Dermis microvascular lymphatic vessel endothelial cell (primary cell): ENCODE measurements at places on chromosomes 12 and 14. TPM values are rescaled to one million over a fixed set of nuclear protein-coding genes. Genes with fewer than 3 reads are reported as not detected.

DNA sequence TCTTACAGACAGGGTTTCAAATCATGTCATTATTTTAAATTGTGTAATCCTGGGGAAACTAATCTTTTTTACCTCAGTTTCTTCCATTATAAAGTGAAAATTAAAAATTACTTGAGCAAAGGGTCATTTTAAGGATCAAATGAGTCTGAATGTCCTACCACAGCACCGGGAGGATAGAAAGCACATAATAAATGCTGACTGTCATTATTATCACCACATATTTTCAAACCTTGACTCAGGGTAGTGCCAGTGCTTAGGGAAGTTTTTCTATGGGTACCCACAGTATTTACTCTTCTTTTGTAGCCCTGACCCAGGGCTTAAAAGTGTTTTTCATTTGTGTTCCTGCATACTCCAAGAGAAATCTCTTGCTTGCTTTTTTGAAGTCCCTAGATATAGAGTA is 60.5 kb downstream of the KCNMB4 start:
- DNase-seq, result no peak

DNA sequence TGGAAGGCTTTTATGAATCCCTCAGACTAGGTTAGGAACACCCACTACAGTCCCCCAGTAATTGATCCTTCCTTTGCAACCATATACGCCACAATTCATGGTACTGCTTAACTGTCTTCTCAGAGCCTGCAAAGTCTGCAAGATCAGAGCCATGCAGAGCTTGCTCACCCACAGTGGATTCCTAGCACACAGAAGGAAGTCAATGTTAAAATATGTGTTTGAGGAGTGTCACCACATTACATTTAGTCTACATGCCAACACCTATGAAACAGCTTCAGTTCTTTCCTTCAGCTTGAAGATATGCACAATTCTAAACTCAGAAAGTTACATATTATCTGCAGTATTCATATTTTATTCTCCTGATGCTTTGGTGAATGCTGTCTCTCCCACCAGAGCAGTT is 138.5 kb downstream of the NDUFA12 start:
- no peak for DNase-seq

Gene KCNH5
- not detected in 2 replicates for total RNA-seq

GRCh38 chr14:58479975-58480374 is 52.5 kb downstream of the KIAA0586 start:
- no peak for DNase-seq

Gene NTF3
- not detected in 2 replicates for total RNA-seq

DNA sequence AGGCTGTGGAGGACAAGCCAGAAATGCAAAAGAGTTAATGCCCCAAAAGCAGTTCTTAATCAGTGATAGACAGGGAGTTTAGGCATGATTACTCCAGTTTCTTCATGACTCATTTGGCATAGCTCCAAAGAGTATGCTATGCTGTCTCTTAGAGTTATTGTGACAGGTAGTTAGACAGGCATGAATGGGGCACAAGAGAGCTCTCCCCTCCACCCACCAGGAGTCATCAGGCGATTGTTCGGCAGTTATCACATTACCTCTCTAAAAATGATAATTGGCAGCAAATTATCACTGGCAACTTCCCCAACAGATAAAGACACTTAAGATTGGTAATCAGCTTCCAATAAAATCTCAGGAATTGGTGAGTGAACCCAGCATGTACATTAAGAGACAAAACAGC is 320.1 kb downstream of the DAD1 start:
- no peak for DNase-seq

DNA sequence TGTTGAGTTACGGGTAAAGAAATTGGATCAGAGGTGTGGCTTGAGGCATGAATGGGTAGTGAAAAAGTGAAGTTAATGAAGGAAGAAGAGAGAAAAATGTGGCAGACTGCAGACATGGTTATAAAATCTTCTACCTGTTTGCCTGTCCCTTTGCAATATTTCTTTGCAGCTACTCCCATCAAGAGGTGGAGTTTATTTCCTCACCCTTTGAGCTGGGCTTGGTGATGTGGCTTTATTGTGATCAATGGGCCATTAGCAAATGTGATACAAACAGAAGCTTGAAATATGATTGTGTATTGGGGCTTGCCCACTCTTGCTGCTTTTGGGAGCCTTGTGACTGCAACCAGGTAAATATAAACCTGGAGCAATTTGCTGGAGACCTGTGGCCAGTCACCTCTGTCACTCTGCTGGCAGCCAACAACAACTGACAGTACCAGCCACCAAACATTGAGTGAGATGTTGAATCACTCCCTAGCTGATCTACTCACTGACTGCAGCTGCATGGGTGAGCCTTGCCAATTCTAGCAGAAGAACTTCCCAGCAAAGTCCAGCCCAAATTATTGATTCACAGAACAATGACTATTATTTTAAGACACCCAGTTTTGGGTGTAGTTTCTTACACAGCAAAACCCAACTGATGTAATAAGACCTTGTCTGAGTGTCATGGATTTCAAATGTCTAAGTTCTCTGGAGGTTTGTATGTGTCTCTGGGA is 151.0 kb upstream of the ATP2B1 start:
- DNase-seq, result no peak

DNA sequence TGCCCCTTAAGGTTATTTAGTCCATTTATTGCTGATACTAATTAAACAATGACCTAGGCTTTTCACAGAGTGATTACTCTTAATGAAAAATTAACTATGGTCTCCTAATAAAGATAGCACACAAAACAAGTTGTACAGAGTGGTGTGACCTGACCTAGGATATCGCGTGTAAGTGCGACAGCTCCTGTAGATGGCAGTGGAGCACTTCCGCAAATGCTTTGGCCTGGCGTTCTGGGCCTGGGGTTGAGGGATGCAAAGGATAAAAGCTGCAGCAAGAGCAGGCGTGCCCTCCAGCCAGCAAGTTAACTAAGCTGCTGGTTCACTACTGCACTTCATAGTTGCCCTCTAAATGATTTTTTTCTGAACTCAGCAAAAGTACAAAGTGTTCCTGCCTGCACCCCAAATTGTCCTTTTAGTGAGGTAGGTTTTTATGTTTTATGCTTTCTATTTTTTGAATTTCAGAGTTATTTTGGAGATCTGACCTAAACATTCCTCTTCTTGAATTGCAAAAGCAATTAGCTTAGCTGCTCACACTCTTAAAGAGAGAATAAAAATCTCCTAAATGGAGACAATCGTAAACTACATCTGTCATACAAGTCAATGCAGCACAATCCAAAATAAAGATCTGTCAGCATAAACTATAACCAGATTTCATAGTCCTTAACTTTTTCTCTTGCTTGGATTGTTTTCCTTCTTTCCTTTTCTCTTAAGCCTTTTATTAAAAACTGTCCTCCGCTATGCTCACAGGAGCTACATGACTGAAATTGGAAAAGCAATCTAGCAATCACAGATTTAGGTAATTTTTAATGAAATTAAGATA is 379.6 kb downstream of the LRIG3 start:
- peak; percentile 79 for DNase-seq

Gene SLC17A8
- total RNA-seq, result not detected in 2 replicates

DNA sequence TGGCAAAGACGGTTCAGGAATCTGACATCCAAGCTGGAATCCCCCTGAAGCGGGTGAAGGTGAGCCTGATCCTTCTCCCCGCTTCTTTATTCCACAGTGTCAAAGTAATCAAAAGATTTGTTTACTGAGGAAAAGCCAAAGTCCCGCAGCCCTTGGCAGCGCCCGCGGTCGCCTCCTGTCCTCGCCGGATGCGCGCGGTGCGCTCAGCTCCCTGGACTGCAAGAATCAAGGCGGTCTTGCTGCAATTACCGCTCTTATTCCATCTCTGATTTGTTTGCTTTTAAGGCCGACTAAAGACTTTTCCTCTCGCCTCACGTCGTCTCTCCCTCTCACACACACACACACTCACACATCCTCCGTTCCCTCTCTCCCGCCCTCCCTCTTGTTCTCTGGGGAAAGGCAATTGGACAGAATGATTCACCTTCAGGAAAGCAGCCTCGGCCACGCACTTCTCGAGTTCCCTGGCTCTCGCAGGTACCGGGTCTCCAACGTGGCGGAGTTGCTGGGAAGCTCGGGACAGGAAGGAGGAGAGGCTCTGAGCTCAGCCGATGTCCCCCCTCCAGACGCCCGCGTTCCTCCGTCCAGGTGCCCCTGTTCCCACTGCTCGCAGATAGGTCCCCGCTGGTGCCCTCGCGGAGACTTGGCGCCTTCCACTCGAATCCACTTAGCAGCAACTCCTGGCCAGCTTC is 68.6 kb upstream of the USP15 start:
- DNase-seq, result no peak

DNA sequence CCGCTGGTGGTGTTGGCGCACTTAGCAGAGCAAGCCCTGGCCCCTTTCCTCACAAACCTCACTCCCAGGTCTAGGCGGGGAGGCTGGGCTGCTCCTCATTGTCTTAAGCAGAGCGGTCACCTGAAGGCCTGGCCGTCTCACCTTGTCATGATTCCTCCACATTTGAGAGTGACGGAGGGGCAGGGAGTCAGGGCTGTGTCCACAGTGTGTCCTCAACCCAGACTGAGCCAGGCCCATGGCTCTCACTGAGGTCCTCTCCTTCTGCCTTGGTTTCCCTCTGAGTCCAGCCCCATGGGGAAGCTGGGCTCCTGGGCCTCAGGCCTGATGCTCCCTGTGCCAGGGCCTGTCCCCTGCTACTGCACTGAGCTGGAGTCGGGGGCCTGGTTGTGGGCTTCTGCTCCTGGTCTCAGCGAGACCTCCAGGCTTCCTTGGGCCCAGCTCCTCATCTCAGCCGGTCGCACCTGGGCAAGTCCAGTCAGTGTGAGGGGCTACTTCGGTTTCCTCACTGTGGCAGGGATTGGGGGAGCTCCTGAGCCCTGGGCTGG is 44.9 kb downstream of the KRT80 start:
- no peak for DNase-seq

DNA sequence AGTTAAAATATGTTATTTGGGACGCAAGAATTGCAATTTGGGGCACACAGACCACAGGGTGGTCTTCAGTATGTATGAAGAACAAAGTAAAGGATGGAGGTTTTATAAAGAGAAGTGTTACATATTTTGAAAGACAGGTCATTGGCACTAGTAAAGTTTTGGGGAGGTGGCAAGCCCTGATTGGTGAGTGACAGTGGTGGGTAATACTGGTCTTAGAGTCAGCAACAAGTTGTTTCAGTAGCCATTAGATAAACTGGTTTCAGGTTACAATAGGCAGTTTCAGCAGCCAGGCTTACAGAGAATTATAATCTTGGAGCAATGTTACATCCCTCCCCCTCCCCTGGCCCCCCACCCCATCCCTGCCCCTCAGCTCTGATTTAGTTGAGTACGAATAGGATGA is 17.5 kb downstream of the MARK3 start:
- peak; percentile 58 for DNase-seq

Gene SLC25A47
- under 0.01 TPM in 1 of 2 replicates, not detected in the other for total RNA-seq

DNA sequence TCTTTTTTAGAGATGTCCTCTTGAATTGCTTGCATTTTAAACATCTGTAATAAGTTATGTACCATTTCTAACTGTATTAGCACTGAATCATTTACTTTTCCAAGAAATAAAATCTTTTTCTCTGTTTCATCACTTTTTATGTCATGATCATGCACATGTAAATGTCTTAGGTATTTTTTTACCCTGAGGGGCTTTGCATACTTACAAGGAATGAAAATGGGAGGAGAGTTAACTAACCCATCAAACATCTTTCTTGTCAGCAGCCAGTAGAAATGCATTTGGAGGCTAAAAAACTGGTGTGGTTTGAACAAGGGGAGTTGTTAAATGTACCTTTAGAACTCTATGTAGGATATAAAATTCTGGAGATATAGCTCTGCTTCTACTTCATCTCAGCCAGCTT is 1080.3 kb downstream of the GALC start:
- DNase-seq, result no peak

Gene MAP1LC3B2
- total RNA-seq, result 0.13 and 0.63 TPM in 2 replicates

Gene GPRC5D
- not detected in 2 replicates for total RNA-seq

DNA sequence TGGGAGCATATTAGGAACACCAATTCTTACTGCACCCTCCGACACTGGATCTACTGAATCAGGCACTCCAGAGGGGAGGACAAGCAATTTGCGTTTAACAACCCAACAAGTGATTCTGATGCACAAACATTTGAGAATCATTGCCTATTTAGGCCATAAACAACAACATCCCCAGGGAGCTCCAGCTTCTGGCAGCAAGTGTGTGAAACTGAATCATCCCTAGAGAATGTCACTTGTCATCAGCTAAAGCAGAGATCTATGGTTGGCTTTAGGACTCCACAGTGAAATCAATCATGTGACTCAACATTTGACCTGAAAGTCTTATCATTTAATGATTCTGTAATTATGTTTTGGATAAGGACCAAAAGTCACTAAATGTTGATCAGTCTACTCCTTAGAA is 505.0 kb upstream of the FLRT2 start:
- no peak for DNase-seq

Gene CCDC175
- not detected in 2 replicates for total RNA-seq

- no peak for DNase-seq
These were observed 295.6 kb upstream of the FLRT2 start for GRCh38 chr14:85234156-85235025.

- peak; percentile 52 for DNase-seq
These were observed 507 bp downstream of the AHSA1 start for GRCh38 chr14:77458249-77458950.

GRCh38 chr12:93896427-93896826 is 219.3 kb downstream of the CRADD start:
- DNase-seq, result no peak

- no peak for DNase-seq
These were observed 30.7 kb upstream of the EPS8 start for GRCh38 chr12:15819644-15820437.

DNA sequence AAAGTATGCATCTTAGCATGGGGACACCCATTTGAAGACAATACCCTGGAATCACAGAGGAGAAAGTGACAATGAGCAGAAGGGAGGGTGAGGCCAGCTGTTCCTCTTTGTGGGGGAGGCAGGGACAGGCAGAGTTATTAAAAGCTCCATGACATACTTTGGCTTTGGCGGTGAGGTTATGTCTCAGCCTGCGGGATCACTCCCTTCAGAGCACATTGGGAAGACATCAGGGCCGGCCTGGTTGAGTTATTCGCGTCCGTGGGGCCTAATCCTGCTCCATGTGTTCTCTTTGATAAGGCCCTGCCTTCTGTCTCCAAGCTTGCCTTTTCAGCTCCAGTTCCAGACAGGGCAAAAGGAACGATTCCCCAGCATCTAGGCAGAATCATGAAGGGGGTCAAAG is 98.8 kb upstream of the NTF3 start:
- DNase-seq, result no peak

- no peak for DNase-seq
These were observed 203.3 kb upstream of the KRR1 start for GRCh38 chr12:75714462-75715322.

GRCh38 chr14:62939970-62940369 is 105.3 kb downstream of the KCNH5 start:
- no peak for DNase-seq

Gene VWF
- total RNA-seq, result 467 and 1,551 TPM in 2 replicates

Gene TCL1A
- total RNA-seq, result not detected in 2 replicates

Gene GDF3
- total RNA-seq, result 0.51 and 1.0 TPM in 2 replicates
